ENCODE measurements at places on chromosomes 5 and 9. TPM values are rescaled to one million over a fixed set of nuclear protein-coding genes. Genes with fewer than 3 reads are reported as not detected.

- H3K4me3 ChIP-seq = no peak overlapping the region
- no peaks in the 10 kb centered on the region for H3K4me1 ChIP-seq
- no peak for DNase-seq
Observed at GRCh38 chr9:545480-545879, 296.0 kb upstream of the DMRT1 start.

DNA sequence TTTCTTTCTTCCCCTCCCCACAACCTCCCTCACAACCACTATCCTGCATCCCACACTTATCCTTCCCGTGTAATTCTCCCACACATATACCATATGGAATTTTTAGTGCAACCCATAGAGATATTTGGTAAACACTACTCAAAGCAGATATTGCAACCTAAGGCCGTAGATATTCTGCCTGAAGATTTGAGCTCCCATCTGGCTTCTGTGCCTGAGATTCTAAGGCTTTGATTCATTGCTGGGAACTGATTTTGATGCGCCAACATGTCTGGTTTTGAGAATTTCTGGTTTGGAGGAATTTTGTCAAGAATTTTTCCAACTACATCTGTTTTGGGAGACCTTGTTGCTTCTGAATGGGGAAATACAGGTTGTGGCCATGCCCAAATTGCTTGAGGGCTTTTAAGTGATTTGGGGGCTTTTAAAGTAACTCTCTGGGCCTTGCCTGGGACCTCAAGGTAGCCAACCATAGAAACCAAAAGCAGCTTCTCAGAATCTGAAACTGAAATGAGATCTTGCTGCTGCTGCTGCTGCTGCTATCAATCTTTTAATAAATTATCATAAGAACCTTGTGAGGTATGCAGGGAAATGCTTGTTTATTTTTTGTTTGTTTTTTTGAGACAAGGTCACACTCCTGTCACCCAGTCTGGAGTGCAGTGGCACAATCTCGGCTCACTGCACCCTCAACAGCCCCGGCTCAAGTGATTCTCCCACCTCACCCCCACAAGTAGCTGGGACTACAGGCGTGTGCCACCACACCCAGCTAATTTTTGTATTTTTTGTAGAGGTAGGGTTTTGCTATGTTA is 36.2 kb downstream of the PLAC8L1 start:
- H3K36me3 ChIP-seq = no peaks in the 10 kb centered on the region
- no peak overlapping the region for H3K4me3 ChIP-seq
- H3K27me3 ChIP-seq = peaks cover 3% of the 10 kb centered on the region

Gene PAEP
- total RNA-seq = not detected

GRCh38 chr5:143355710-143356109 is 47.8 kb downstream of the NR3C1 start:
- H3K4me1 ChIP-seq = peaks cover 17% of the 10 kb centered on the region
- peak overlapping the region; percentile 61 for H3K27ac ChIP-seq
- no peaks in the 10 kb centered on the region for H3K27me3 ChIP-seq
- H3K4me3 ChIP-seq = no peak overlapping the region

DNA sequence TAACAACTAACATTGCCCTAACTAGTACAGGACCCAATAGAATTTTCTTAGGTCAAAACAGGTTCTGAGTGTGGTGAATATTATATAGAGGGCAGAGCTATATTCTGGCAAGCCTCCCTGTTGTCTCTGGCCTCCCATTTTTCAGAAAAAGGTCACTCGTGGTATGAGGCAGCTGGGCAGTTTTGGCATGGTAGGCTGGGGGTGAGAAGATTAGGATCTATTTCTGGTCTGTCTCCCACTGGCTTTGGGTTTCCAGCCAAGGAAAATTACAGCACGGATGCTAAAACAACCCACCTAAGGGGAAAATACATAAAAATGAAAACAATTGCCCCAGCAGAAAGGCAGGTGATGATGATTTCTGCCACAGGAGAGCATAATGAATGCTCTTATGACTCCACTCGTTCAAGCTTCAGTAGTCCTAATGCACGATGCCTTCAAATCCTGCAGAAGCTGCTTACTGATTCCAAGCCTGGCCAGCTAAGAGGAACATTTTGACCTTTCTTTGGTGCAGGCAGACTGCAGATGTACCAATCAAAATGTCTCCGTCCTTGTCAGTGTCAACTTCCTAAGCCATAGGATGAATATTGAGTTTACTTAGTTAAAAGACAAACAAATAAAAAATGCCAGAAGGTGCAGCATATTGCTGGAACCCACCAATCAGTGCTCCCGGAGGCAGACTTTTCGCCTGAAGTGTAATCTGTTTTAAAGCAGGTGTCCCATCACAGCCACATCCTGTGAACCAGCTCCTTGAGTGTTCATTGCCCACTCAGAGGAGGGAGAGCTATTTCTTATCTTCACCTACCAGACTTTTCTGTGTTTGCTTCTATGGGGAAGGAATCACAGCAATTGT is 435.4 kb downstream of the ZSWIM6 start:
- no peaks in the 10 kb centered on the region for H3K27me3 ChIP-seq
- no peaks in the 10 kb centered on the region for H3K36me3 ChIP-seq
- no peaks in the 10 kb centered on the region for H3K4me1 ChIP-seq
- no peak overlapping the region for H3K4me3 ChIP-seq
- DNase-seq = no peak
- no peak overlapping the region for H3K27ac ChIP-seq

- no peaks in the 10 kb centered on the region for H3K36me3 ChIP-seq
- H3K27me3 ChIP-seq = no peaks in the 10 kb centered on the region
- H3K27ac ChIP-seq = no peak overlapping the region
Observed at GRCh38 chr5:133741396-133741795, 129.1 kb upstream of the FSTL4 start.

- no peak overlapping the region for H3K4me3 ChIP-seq
- DNase-seq = no peak
- H3K27me3 ChIP-seq = no peaks in the 10 kb centered on the region
- H3K27ac ChIP-seq = no peak overlapping the region
Observed at GRCh38 chr5:161846746-161847145, 1.2 kb upstream of the GABRA1 start.

- DNase-seq = peak; percentile 90
- no peak overlapping the region for H3K4me3 ChIP-seq
- H3K36me3 ChIP-seq = no peaks in the 10 kb centered on the region
- peak overlapping the region; percentile 48 for H3K27ac ChIP-seq
- peaks cover 7% of the 10 kb centered on the region for H3K27me3 ChIP-seq
- peaks cover 27% of the 10 kb centered on the region for H3K4me1 ChIP-seq
Observed at GRCh38 chr5:123881759-123882244, 369.8 kb downstream of the CSNK1G3 start.

Gene SHISAL2B
- total RNA-seq = not detected

Gene CYSRT1
- 0.92 TPM for total RNA-seq

- no peak overlapping the region for H3K27ac ChIP-seq
- H3K27me3 ChIP-seq = no peaks in the 10 kb centered on the region
- no peak overlapping the region for H3K4me3 ChIP-seq
- H3K4me1 ChIP-seq = peaks cover 44% of the 10 kb centered on the region
- DNase-seq = no peak
Observed at GRCh38 chr5:142984011-142984410, 213.8 kb downstream of the ARHGAP26 start.

DNA sequence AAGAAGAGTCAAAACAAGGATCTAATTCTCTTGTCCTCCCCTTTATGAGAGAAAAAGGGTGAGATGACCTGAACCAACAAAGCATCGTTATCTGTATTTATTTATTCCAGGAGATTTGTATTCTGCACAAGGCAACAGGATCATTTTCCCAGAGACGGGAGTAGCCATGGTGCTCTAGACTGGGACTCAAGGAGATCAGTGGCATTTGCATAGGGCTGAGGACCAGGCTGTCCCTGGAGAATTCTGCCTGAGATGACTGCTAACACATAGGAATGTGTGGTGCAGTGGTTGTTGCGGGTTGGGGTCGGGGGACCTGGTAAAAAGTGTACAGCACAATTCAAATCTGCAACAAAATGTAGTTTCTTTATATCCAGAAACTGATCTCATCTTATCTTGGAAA is 22.3 kb upstream of the ZNF474 start:
- H3K4me1 ChIP-seq = no peaks in the 10 kb centered on the region
- H3K27ac ChIP-seq = no peak overlapping the region
- DNase-seq = no peak
- H3K36me3 ChIP-seq = no peaks in the 10 kb centered on the region
- no peaks in the 10 kb centered on the region for H3K27me3 ChIP-seq

- no peak for DNase-seq
- no peaks in the 10 kb centered on the region for H3K27me3 ChIP-seq
- H3K27ac ChIP-seq = no peak overlapping the region
- no peak overlapping the region for H3K4me3 ChIP-seq
- H3K4me1 ChIP-seq = no peaks in the 10 kb centered on the region
Observed at GRCh38 chr9:71795097-71795813, 26.9 kb upstream of the CEMIP2 start.

- H3K4me3 ChIP-seq = no peak overlapping the region
- peaks cover 2% of the 10 kb centered on the region for H3K27me3 ChIP-seq
- no peaks in the 10 kb centered on the region for H3K36me3 ChIP-seq
- no peak for DNase-seq
Observed at GRCh38 chr5:6573651-6574101, 59.2 kb downstream of the NSUN2 start.

GRCh38 chr9:101481261-101481660 is 45.7 kb upstream of the ALDOB start:
- H3K36me3 ChIP-seq = no peaks in the 10 kb centered on the region
- DNase-seq = no peak
- H3K4me3 ChIP-seq = no peak overlapping the region

DNA sequence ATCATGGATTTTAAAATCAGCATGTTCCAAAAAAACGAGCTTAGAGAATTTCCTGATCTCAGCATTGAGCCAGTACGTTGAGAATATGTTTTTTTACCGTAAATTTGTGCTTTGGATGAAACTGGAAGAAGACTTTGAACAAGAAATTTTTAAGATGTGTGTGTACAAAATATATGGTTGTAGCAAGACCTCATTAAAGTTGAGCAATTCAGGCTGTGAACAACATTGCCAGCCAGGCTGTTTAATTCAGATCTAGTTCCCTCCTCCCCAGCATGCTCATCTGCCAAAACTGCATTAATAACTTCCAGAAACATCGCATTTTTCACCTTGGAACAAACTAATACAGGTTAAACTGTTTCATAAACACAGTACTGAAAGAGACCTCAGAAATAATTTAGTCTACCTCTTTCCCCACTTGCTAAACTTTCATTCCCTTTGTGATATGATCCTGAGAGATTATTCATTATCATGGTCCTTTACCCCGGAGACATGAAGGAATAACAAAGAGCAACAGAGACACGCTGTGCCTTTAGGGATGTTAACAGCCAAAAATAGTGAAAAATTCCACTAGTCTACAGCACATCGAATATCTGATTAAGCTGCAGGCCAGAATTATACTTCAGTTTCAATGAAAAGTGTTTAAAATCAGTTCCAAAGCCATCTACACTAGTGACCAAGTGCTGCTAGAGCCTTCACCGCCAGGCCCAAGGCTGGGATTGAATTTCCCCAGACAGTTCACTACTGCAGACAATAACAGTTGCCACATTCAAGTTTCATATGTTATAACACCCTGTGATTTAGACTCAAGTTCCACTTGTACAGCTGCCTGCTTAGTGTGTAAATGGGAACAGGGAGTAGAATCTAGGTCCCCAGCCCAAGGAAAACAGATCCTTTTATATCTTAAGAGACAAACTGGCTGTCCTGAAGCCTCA is 89.6 kb downstream of the EFNA5 start:
- no peak for DNase-seq

Gene SHC3
- total RNA-seq = 2.0 TPM

- H3K36me3 ChIP-seq = no peaks in the 10 kb centered on the region
- no peak overlapping the region for H3K4me3 ChIP-seq
- H3K4me1 ChIP-seq = no peaks in the 10 kb centered on the region
- H3K27me3 ChIP-seq = no peaks in the 10 kb centered on the region
- no peak overlapping the region for H3K27ac ChIP-seq
- no peak for DNase-seq
Observed at GRCh38 chr5:126531543-126532120, 63.4 kb downstream of the ALDH7A1 start.

GRCh38 chr5:138565100-138565821 is 9.9 kb downstream of the HSPA9 start:
- no peak for DNase-seq
- peaks cover 45% of the 10 kb centered on the region for H3K36me3 ChIP-seq
- H3K27ac ChIP-seq = no peak overlapping the region
- H3K4me1 ChIP-seq = no peaks in the 10 kb centered on the region
- H3K4me3 ChIP-seq = no peak overlapping the region

- no peaks in the 10 kb centered on the region for H3K36me3 ChIP-seq
- H3K4me3 ChIP-seq = no peak overlapping the region
- no peaks in the 10 kb centered on the region for H3K27me3 ChIP-seq
- peaks cover 7% of the 10 kb centered on the region for H3K4me1 ChIP-seq
Observed at GRCh38 chr5:107968998-107969397, 298.3 kb upstream of the EFNA5 start.

DNA sequence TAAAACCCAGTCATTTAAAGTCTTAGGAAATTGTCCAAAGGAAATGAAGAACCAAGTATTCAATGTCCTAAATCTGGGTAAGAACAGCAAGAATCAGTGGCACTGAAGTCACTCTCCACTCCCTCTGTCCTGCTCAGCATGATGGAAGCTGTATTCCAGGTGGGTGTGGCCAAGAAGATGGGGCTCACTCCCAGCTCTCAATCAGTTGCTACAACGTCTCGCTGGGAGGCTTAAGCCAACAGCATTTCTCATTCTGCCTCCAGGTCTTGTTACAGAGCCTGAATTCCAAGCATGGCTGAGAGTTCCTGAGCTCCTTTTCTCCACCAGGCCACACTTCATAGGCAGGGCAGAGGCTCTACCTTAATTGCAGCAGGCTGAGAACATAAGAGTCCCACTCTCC is 41.2 kb upstream of the TRIO start:
- no peaks in the 10 kb centered on the region for H3K36me3 ChIP-seq
- no peak for DNase-seq
- peaks cover 16% of the 10 kb centered on the region for H3K4me1 ChIP-seq
- no peaks in the 10 kb centered on the region for H3K27me3 ChIP-seq
- no peak overlapping the region for H3K4me3 ChIP-seq

GRCh38 chr9:129665389-129665775 is at the start of gene PRRX2:
Gene PRRX2, plus strand, starts transcription at chr9:129665647. Its CDS starts 221 bp downstream, at chr9:129665868.
- DNase-seq = no peak
- no peak within 1 kb of the TSS for H3K27ac ChIP-seq
- no peaks in the 10 kb centered on the region for H3K36me3 ChIP-seq
- peaks cover 11% of the 10 kb centered on the region for H3K27me3 ChIP-seq
- H3K4me1 ChIP-seq = no peaks in the 10 kb centered on the region

- H3K4me3 ChIP-seq = no peak overlapping the region
- no peak overlapping the region for H3K27ac ChIP-seq
- peaks cover 85% of the 10 kb centered on the region for H3K27me3 ChIP-seq
- no peaks in the 10 kb centered on the region for H3K36me3 ChIP-seq
- H3K4me1 ChIP-seq = peaks cover 2% of the 10 kb centered on the region
- DNase-seq = no peak
Observed at GRCh38 chr5:171310212-171310818, 1.3 kb downstream of the TLX3 start.

Gene BTNL3
- not detected for total RNA-seq

Gene TPRN
- total RNA-seq = 12.1 TPM

Gene LAMC3
- total RNA-seq = 0.12 TPM

Measured in endothelial cell of umbilical vein (primary cell).